Activated naive CD4-positive, alpha-beta T cell treated with anti-CD3 and anti-CD28 coated beads, Interleukin-2, amount 10 ng/mL, durations not matched to agents 7 days and 5 days (primary cell): ENCODE measurements at places on chromosomes 2 and 18.

GRCh38 chr18:79955302-79956075 lies 4.0 kb upstream of the SLC66A2 start:
- no peak for DNase-seq

GRCh38 chr18:80034852-80035406 lies 695 bp downstream of the RBFA start:
- DNase-seq = no peak

- no peak for DNase-seq
Observed at GRCh38 chr2:80059447-80059846, 245.1 kb downstream of the LRRTM1 start.

GRCh38 chr2:96800061-96801004 lies 15.7 kb upstream of the CNNM3 start:
- DNase-seq = no peak

GRCh38 chr2:153595939-153596338 lies 117.4 kb upstream of the RPRM start:
- no peak for DNase-seq

GRCh38 chr2:236774171-236774570 lies 204.5 kb downstream of the ACKR3 start:
- DNase-seq = no peak

GRCh38 chr2:241514986-241515737 lies 6.8 kb upstream of the STK25 start:
- DNase-seq = no peak

GRCh38 chr2:184261331-184261730 lies 337.0 kb upstream of the ZNF804A start:
- DNase-seq = no peak

DNA sequence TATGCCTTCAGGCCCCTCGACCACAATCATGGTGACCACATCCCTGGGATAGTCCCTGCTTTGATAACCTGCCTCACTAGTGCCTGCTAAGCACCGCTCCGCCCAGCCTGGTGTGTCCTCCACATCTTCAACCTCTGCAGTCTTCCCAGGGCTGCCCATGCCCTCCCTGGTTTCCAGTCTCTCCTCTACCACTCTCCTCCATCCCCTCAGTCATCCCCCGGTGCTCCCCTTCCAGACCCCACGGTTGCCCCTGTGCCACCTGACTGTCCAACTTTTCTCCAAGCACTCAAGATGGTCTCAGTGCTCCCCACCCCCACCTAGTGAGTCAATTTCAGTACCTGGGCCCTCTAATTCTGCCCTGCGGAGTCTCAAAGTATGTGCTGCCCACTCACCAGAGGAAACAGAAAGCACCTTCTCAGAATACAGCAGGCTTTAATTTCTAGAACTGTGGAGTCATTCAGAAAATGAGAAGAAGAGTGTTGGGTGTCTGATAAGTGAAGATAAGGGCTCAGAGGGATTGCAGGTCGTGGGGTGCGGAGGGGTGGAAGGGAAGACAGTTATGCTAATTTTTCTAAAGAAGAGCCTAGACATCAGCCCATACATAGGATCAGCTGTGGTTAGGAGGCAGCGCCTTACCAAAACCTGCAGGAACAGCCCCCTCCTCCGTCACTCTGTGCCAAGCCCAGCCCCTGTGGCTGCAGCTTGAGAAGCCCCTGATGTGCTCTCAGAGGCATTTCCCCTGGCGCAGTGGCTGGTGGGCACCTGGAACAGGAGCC lies 53.6 kb upstream of the CAB39 start:
- DNase-seq = peak; percentile 87

GRCh38 chr2:68333931-68334330 lies 14.2 kb upstream of the CNRIP1 start:
- no peak for DNase-seq

DNA sequence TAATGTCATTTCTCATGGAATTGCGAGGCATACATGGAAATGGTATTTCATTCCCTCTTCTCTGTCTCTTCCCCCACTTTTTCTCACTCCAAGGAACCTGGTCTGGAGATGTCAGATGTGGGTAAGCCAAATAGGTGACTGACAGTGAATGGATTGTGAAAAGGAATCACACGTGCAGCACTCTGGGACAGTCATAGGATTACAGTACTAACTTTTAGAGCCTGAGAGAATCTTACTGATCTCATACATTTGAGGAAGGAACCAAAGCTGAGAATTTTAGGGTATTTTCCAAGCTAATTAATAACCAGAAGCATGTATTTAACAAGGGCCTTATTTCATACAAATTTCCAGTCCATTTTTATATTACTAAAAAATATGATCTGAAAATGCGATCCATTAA lies 58.1 kb upstream of the ERBB4 start:
- DNase-seq = no peak

- no peak for DNase-seq
Observed at GRCh38 chr2:18637196-18637595, 47.8 kb upstream of the NT5C1B start.
